ENCODE measurements at places on chromosomes 5 and 9.

DNA sequence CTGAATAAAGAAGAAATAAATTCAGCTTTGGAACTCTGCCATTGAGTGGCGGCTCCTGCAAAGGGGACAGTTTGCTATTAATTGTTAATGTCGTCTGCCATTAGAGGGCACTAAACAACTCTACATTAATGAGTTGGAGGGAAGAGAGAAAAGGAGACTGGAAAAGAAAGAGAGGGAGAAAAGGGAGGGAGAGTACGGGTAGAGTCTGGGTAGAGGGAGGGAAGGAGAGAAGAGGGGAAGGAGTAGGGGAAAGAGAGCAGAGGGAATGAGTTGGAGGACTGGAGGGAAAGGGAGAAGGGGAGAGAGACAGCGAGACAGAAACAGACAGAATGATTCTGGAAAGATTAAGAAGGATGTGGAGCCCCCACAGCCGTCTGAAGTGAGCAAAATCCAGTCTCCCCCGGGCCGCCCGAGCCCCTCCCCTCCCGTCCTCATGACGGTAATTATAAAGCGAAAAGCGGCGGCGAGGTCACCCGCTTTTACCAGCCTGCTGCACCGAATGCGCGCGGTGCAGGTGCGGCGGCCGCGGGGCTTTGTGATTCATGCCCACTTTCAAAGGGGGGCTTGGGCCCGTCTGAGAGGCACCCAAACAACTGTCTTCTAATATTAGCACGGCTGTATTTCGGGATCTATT is 1.9 kb upstream of the FST start:
- peak; percentile 95 for DNase-seq

DNA sequence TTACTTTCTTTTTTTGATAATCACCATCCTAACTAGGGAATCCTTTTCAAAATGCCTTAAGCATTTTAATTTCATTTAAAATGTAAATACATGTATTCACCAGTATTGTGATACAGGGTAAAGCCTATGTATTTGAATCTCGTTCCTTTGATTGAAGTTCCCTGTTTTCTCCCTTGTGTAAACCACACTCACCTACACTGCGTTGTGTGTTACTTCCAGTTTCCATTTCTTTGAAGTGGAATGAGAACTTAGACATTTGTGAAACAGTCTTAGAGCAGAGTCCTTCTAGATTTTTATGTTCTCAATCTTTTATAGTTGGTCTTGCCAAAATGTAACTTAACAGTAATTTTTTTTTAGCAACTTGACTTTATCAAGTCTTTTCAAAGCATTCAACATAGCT is 101.4 kb downstream of the ZNF462 start:
- no peak for DNase-seq

DNA sequence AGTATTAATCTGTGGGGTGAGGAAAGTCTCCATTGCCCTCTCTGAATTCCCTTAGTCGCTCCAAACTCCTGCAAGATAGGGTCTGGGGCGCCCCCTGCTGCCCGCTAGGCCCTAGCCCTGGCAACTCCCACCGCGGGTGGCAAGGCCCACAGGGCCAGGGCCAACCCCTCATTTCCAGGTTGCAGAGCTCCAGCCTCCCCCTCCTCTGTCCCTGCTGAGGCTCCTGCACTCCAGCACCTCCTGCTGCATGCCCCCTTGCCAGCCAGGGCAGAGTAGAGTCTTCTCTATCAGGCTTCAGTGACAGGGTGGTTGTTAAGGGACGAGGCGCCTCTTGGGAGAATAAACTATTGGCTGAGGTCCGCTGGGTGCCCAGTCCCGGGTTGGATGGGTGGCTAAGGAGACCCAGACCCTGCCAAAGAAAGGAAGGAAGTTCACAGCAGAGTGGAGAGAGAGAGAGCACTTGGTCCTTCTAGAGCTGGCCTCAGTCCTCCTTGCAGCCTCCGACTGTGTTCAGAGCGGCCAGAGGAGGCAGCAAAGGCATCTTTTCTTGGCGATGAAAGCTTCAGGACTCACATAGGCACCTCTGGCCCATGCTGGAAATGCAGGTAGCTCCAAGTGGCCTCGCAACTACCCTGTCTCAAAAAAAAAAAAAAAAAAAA is 45.6 kb downstream of the SAR1B start:
- peak; percentile 95 for DNase-seq

GRCh38 chr5:100889896-100890295 is 13.2 kb downstream of the ST8SIA4 start:
- no peak for DNase-seq

DNA sequence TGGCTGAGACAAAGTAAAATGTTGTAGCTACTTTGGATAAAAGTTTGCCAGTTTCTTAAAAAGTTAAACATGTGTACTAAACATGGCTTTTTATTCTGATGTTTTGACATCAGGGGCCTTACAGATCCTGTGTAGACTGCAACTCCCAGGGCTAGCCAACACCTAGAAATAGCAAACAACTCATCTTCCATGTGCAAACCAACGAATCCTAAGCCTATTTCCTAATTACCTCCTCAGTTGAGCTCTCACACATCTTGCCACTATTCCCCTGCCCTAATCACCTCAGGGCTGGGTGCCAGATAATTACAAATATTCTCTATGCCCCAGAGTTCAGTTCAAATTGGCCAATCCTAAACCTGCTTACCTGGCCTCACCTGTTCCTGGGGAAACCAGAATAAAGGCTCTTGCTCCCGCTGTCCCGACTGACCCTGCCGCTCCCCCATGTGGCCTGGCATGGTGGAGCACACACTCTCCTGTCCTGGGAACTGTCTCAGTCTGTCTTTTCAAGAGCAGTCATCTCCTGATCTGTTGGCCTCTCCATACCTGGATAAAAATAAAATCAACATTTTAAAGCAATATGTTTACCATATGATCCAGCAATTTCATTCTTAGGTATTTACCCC is 37.1 kb upstream of the FAM169A start:
- peak; percentile 54 for DNase-seq

- DNase-seq: peak; percentile 63
Measured at GRCh38 chr9:34552986-34553385, 30.2 kb upstream of the ENHO start.

DNA sequence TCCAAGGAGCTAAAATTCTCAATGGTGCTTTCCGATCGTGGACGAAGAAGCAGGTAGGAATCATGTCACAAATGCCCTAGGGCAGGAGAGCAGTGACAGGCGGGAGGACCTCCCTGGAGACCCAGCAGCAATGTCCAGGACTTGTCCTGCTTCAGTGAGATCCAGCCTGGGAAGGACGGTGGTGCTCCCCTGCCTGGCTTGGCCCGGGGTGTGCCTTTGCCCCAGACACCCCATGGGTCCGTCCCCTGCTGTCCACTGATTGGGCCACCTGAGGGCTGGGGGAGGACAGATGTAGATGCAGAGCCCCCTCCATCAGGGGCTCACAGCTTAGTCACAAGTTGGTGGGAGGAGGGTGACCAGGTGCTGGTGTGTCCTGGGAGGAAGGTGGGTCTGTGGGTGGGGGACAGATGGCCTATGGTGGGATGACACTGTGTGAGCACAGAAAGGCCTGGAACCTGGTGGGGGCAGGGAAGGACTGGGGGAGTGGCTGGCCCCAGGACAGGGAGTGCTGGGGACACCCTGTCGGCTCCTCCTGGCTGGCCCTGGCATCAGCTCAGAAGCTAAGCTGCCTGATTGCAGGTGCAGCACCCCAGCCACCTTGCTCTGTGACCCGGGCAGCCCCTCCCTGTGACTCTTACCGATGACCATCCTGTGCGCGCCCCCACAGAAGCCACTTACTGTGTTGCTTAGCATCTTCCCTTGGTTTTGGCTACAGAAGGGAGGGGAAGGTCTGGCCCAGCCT is 82.0 kb downstream of the PHF2 start:
- DNase-seq: no peak

- DNase-seq: no peak
Measured at GRCh38 chr9:100426189-100426529, 784 bp upstream of the MSANTD3 start.

Data from osteoblast (primary cell).